ENCODE measurements at places on chromosomes 2 and 18.

- DNase-seq = peak; percentile 79
These were observed 112.2 kb upstream of the COPS8 start for GRCh38 chr2:236973343-236973980.

DNA sequence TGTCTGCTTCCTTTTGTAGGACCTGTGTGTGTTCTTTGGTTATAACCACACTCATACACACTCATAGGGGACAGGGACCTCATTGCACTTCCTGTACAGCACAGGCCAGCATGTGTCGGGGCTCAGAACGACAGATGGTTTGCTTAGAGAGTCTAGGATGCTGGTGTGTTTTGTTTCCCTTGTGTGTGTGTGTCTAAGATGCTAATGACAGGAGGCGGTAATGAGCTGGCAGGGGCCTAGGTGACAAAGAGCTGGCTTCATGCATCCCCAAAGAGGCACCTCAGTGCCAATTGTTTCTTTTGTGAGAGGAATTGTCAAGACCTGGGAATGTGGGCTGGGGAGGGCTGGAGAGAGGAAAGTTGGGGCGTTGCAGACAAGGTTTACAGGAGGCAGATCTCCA lies 66.6 kb downstream of the CELF4 start:
- DNase-seq = no peak

GRCh38 chr2:4039896-4040295 lies 336.5 kb downstream of the DCDC2C start:
- DNase-seq = no peak

DNA sequence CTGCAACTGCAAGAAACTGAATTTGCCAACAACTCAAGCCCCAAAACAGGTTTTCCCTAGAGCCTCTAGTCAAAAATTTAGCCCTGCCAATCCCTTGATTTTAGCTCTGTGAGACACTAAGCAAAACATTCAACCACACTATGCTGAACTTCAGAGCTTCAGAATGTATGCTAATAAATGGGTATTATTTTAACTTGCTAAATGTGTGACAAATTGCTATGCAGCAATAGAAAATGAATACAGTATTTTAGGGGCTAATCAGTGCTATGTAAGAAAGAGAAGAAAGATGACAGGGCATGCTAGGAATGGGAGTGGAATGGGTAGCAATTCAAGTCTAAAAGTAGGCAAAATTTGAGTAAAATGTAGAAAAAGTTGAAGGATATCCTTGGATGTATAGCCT lies 223.9 kb upstream of the NOL4 start:
- DNase-seq = no peak

GRCh38 chr2:147006736-147007141 lies 838.1 kb upstream of the ACVR2A start:
- DNase-seq = peak; percentile 88

- DNase-seq = no peak
These were observed 32.3 kb downstream of the EML6 start for GRCh38 chr2:54755641-54756326.

- DNase-seq = no peak
These were observed 49.0 kb downstream of the ZDBF2 start for GRCh38 chr2:206323486-206323885.

- no peak for DNase-seq
These were observed 101.7 kb upstream of the PGAP1 start for GRCh38 chr2:197028230-197028629.

DNA sequence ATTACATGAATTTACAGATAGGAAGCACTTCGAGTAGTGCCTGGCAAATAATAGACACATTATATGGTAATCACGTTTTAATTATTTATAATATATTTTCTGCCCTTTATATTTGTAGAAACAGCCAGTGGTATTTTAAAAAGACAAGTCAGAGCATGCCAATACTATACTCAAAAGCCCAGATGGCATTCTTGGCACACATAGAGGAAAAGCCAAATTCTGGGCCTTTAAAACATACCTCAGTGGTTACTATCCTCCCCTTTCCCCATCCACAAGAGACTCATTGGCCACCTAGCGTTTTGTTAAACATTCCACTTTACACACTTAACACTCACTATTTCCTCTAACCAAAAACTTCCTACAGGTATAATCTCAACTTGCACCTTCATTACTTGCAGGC lies 63.3 kb upstream of the ZNF804A start:
- DNase-seq = no peak

DNA sequence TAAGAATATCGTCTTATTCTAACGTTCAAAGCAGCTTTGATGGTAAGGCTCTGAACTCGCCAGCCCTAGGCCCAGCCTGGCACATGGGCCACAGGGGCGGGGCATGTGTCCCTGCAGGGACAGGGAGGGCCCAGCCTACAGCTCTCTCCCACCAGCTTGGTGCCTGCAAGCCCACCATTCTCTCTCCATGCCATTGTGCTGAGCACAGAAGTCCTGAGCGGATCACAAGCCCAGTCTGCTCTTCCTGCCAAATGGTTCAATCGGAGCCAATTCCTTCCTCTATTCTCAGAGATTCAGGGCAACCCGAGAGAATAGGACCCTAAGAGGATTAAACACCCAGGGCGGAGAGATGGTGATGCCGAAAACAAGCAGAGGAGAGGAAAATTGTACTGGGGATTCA lies 50.3 kb upstream of the APCDD1 start:
- DNase-seq = no peak

GRCh38 chr18:58803978-58804377 lies 60.7 kb upstream of the ZNF532 start:
- DNase-seq = no peak

DNA sequence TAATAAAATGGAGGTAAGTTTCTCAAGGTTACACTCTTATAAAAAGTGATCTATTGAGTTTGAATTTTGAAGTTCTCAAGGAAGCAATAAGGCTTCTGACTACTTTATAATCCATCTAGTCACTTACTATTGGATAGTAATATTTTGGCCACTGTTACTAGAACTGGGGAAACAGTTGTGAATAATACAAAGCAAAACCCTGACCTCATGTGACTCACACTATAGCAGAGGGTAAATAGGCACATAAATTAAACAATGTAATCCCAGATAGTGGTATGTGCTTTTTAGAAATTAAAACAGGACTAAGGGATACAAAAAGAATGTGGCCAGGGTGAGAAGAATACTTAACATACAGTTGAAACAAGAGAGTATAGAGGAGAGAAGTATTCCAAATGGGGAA lies 78.6 kb downstream of the CALCRL start:
- no peak for DNase-seq

DNA sequence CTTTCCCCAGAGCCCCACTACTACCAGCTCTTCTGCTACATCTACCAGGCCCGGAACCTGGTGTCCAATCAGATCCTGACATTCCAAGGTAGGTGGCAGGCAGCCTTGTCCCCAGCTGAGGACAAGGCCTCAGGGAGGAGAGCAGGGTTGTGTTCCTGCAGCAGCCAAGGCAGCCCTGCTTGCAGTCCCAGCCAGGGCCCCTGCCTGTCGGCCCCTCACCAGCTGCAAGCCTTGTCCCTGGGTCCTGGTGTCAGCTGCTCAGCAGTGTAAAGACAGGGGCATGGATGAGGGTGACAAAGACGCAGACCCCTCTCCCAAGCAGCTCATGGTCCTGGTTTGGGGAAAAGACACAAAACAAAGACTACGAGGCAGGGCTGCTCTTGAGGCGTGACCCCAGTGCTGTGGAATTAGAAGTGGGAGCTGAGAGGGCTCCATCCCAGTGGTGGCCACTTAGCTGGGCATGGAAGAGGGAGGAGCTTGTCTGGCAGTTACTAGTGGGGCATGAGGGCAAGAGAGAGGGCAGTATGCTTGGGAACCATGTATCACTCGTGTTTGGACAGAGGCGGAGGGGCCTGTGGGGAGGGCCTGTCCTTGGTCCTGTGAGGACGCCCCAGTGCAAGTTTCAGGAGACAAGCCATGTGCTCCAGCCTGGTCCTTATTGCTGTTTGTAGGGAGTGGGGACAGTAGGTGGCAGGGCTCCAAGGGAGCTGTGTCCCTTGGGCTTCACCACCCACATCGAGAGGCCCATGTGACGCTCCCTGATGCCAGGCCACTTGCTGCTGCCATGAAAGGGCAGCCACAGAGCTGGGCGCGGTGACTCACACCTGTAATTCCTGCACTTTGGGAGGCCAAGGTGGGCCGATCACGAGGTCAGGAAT lies 47.5 kb downstream of the LMAN2L start:
- no peak for DNase-seq

DNA sequence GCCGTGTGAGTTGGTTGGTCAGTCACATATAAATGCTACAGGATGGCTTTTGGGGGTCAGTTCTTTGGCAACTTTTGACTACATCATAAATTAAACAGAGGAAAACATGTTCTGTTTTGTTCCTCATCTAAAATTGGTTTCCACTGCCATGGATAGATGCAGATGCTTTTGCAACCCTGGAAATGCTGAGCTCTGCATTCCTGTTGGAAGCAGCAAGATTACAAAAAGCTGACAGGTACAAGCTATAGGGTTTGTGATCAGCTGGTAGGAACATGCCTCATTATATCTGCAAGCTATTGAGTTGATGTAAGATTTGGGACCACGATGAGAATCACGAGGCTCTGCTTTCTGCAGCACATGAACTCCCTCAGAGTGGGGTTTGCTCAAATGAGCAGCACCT lies 207.4 kb upstream of the TPO start:
- no peak for DNase-seq

DNA sequence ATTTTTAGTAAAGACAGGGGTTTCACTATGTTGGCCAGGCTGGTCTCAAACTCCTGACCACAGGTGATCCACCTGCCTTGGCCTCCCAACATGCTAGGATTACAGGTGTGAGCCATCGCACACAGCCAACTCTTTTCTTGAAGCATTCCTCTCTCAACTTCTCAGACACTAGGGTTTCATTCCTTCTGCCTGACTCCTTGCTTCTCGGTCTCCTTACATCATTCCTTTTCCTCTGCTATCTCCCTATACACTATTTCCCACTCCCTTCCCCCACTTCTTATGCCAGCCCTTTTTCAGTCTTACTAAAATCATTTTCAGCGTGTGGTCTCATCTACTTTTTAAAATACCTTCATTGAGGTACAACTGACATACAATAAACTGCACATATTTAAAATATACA lies 6.1 kb downstream of the SOS1 start:
- no peak for DNase-seq

GRCh38 chr2:206084870-206085741 lies 868 bp downstream of the INO80D start:
- DNase-seq = no peak

- DNase-seq = no peak
These were observed 68.3 kb downstream of the SGPP2 start for GRCh38 chr2:222492683-222493082.

DNA sequence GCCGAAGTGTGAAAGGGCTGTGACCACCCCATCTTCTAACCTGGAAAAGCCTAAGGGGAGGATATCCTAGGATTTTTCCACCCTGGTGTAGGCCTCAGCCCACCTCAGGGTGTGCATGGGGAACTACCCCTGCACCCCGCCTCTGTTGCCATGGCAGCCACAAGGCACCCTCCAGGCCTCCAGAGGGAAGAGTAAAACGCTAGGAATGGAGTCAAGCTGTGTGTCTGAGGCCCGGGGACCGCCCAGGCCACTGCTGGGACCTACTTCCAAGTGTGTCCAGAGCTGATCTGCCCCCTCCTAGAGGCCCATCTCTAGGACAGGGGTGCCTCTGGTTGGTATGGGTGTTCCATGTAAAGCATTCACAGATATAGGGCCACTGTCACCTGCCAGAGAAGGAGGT lies 86.7 kb downstream of the PLB1 start:
- no peak for DNase-seq

GRCh38 chr2:236711440-236711839 lies 141.8 kb downstream of the ACKR3 start:
- no peak for DNase-seq

DNA sequence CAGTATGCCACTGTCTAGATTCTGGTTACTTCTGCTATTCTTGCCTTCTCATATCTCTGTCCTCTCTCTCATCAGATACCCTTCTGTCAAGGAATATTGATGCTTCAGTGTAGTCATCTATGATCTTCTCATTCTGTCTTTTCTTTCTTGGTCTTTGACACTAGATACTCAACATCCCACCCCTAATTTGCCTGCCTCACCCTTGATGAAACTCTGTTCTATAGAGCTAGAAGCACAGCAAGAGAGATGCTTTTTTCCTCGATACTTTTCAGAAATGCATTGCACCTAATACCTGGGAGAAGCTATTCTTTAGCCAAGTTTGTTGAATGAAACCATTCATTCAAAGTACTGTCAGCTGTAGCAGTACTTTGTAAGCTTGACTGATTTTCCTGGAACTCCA lies 9.5 kb downstream of the SEPTIN2 start:
- no peak for DNase-seq

- DNase-seq = no peak
These were observed 312.2 kb upstream of the FAM98A start for GRCh38 chr2:33911327-33911726.

- DNase-seq = no peak
These were observed 36.9 kb downstream of the TBC1D8 start for GRCh38 chr2:101114268-101114783.

DNA sequence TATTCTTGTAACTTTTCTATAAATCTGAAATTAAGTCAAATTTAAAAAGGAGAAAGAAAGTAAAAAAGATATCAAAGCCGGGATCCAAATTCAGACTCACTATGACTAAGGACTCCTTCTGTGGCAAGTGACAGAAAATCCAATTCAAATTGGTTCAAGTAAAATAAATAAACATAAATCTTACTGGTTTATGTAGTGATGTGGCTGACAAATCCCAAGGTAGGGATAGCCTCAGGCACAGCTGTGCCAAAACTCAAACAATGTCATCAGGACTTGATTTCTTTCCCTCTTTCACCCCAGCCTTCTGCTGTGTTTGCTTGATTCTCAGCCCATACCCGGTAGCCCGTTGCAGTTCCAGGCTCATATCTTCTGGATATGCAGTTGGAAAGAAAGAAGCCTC lies 284.6 kb downstream of the SP3 start:
- DNase-seq = no peak

- DNase-seq = no peak
These were observed 116.4 kb downstream of the CHN1 start for GRCh38 chr2:174888646-174889271.

- DNase-seq = no peak
These were observed 111.2 kb upstream of the KLHL29 start for GRCh38 chr2:23273786-23274185.

DNA sequence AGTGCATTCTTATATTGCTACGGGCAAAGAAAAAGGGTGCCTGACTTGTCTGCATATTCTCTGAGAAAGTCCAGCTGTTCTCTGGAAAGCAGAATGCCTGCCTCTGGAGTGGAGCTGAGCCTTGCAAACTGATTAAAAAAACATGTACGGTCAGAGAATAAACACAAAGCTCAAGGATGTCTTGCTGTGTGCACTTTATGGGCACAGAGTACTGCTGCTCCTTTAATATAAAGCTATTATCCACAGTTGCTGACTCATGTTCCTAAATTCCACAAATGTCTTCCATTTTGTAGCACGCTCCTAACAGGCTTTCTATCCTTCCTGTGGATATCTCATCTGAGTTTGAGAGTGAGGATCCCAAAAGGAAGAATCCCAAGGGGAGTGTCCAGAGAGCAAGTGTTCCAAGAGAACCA lies 229.0 kb downstream of the MREG start:
- DNase-seq = peak; percentile 82

DNA sequence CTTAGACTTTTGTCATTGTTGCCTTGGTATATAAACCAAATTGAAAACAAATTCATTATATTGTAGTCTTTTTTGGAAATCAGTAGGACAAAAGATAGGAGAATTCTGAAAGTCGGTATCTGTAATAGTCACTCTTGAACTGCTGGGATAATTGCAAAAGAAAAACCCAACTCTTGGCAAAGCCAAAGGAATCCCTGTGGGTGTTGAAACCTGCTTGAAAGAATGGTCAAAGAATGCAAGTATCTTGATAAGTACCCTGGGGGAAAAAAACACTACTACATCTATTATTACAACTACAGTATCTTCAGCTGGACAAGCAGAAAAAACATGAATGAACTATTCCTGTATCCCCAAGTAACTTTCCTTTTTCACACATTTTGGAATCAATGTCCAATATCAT lies 7.3 kb upstream of the FAM237A start:
- no peak for DNase-seq
